ENCODE measurements at places on chromosomes 11 and 22. TPM values are rescaled to one million over a fixed set of nuclear protein-coding genes. Genes with fewer than 3 reads are reported as not detected.

The MIOX gene
- total RNA-seq, result 0.40 TPM

The CALCB gene
- total RNA-seq, result 2.6 TPM

The GGA1 gene
- total RNA-seq, result 36.4 TPM

The CDON gene
- total RNA-seq, result 2.5 TPM

The OR51E2 gene
- 0.16 TPM for total RNA-seq

Measured in pancreas (tissue), 10 donors.